Gastrocnemius medialis (tissue), 4 donors: ENCODE measurements at places on chromosomes 2 and 18.

- no peak for DNase-seq
Observed at GRCh38 chr2:39504790-39505335, 67.8 kb upstream of the MAP4K3 start.

DNA sequence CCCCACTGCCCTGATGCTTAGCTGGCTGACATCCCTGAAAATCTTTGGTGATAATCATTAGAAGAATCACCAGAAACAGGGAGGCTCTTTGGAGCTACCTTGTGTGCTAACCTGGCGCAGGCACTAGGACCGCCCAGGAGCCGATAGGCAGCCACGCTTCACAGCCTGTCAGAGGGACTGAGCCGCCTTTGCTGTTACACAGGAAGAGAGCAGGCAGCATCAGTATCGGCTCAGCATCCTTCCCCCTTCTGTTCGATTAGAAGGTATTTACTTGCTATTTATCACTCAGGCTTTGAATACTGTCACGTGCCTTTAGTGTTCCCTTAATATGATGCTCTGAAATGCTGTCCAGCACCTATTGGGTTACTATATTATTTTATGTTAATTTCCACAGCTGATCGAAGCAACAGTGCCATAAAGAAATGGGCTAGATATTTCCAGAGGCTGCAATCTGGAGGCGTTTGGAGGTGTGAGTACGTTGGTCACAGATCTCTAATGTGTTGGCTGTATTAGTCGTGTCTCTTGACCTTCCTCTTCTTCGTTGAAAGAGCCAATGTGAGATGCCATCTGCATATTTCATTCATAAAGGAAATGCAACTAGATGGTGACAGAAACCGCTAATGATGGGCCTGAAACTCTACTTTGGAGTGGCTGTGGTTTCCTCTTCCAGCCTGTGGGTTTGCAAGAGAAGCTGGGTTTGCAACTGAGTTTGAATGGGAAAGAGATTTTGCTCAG, 110.4 kb upstream of the RAB27B start:
- no peak for DNase-seq

DNA sequence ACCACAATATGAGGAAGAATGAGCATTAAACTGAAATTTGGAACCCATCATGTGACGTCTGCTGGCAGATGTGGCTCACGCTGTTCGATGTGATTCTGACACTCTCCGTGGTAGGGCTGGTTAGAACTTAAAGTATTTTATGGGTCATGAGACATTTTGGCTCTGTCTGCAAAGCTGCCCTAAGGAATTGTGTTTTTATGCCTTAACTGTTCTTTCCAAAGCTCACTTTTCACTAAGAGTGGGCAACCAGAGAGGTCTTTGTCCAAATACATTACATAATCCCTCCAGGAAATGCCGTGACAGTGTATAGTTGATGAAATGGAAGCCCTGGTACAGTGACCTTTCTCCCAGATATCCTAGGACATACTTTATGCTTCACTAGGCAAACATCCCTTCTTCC, 119.1 kb downstream of the AQP4 start:
- no peak for DNase-seq

DNA sequence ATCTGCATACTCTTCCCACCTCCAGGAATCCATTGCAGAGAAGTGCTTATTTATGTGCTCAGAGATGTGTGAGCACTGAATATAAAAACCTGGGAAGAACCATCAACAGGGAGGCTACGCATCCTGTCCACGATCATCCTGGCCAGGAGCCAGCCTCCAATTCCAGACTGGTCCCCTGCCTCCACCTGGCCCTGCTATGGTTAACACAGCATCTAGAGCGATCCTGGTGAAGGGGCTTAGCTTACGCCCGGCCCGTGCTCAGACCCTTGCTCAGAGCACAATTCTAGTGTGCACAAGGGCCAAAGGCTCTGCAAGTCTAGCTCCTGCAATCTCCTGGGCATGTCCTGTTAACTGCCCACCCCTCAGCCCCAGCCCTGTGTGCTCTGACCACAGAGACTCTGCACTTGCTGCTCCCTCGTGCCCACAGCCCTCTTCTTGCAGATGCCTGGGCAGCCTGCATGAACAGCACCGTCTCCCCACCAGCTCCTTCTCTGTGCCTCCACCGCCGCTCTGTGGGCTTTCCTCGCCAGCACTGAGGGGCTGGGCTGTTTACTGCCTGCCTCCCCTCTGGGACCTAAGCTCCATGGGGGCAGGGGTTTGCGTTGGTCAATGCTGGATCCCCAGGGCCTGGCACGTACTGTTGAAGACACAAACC, 6.5 kb downstream of the PER2 start:
- no peak for DNase-seq

- no peak for DNase-seq
Observed at GRCh38 chr2:7627583-7627982, 710.4 kb downstream of the RNF144A start.

- DNase-seq, result no peak
Observed at GRCh38 chr2:59018737-59019136, 777.6 kb upstream of the FANCL start.

GRCh38 chr18:52992041-52992440, 652.0 kb downstream of the DCC start:
- DNase-seq, result no peak

DNA sequence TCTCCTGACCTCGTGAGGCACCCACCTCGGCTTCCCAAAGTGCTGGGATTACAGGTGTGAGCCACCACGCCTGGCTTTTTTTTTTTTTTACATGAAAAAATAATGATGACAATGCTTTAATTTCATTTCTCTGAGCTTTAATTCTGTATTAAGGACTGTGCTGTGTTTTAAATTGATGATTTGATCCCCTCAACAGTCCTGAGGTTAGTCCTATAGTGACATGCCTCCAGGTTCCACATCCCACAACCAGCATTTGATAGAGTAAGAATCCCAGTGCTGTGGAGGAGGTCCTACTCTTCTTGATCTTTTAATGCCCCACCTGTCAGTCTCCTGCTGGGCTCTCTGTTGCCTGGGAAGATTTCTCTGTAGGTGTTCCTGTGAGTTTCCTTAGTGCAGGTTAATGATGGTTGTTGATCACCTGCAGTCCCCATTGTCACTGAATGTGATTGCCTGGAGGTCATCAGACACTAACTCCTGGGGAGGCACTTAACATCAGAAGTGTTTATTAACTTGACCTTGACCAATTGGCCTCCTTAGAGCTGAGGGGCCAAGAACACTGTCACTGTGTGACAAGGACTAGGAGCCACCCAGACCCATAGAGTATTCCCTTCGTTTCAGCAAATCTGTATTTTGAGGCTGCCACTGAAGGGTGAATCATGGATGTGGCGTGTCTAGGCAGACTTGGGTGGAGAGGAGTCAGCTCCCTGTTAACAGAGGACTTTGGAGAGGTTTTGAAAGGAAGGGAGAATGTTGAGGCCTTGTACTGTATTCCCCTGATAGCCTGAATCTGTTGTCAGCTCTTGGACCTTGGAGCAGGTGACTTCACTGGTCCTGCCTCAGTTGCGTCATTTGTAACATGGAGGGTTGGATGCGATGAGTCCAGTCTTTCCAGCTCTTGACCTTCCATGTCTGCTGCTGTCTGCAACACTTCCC, 11.5 kb downstream of the ASAP2 start:
- no peak for DNase-seq
